ENCODE measurements at places on chromosomes 6 and 20. TPM values are rescaled to one million over a fixed set of nuclear protein-coding genes. Genes with fewer than 3 reads are reported as not detected.

The ULBP3 gene
- 0.82 TPM for total RNA-seq

GRCh38 chr20:7916648-7917047 is 23.6 kb downstream of the HAO1 start:
- H3K36me3 ChIP-seq = no peaks in the 10 kb centered on the region
- H3K27me3 ChIP-seq = no peaks in the 10 kb centered on the region
- DNase-seq = no peak
- H3K4me1 ChIP-seq = no peaks in the 10 kb centered on the region
- H3K4me3 ChIP-seq = no peak overlapping the region

DNA sequence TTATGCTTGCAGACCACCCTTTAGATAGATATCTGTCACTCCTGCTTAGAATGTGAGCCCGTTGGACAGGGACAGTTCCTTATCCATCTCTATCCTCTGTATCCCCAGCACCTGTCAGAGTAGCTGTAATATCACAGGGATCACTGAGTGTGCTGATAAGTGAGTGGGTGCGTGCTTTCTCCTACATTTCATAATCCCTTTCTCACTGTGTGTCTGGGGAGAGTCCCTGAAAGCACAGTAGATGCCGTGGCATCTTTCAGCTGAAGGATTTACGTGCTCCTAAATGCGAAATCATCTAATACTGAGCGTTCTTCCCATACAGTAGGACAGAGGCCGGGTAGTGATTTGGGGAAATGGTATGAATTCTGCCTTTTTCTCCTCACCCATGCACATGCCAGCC is 198.9 kb upstream of the SASH1 start:
- no peaks in the 10 kb centered on the region for H3K4me1 ChIP-seq
- DNase-seq = no peak
- no peaks in the 10 kb centered on the region for H3K36me3 ChIP-seq
- no peak overlapping the region for H3K27ac ChIP-seq

DNA sequence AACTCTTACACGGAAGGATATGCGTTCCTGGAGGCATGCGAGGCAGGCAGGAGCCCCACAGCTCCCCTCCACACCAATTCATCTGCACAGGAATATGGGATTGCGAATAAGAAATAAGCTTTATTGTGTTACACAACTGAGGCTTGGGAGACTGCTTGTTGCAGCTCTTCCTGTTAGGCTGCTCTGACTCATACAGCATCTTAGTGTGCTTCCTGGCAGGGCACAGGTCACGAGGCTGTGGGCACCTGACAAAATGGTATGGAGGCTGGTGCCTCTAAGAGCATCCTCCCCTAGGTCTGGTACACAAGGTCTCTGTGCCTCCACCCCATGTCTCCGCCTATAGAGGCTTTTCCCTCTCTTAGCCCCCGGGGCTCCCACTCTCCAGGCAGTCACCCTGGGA is 6.8 kb downstream of the SLC22A3 start:
- no peaks in the 10 kb centered on the region for H3K4me1 ChIP-seq
- peaks cover 11% of the 10 kb centered on the region for H3K27me3 ChIP-seq
- no peak for DNase-seq
- H3K36me3 ChIP-seq = no peaks in the 10 kb centered on the region

GRCh38 chr20:57428324-57429158 is 37.3 kb downstream of the RBM38 start:
- no peak for DNase-seq
- no peak overlapping the region for H3K4me3 ChIP-seq
- no peak overlapping the region for H3K27ac ChIP-seq
- H3K36me3 ChIP-seq = no peaks in the 10 kb centered on the region
- no peaks in the 10 kb centered on the region for H3K27me3 ChIP-seq

DNA sequence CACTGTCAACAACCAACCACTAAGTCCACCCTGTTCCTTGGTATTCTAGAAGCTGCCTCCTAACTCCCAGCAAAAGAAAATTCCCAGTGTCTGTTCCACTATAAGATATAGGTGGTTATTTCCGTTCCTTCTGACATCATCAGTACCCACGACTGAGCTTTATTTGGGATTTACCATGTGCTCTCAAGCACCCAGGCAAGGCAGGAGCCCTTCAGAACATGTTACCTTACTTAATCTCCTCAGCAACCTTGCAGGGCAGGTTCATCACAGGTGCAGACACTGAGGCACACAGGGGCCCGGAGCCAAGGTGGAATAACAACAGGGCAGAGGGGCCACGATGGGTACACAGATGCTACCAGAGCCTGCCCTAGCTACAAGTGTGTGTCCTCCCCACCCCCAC is 10.8 kb downstream of the ABHD16A start:
- H3K27ac ChIP-seq = no peak overlapping the region
- no peak overlapping the region for H3K4me3 ChIP-seq
- peaks cover 4% of the 10 kb centered on the region for H3K4me1 ChIP-seq

DNA sequence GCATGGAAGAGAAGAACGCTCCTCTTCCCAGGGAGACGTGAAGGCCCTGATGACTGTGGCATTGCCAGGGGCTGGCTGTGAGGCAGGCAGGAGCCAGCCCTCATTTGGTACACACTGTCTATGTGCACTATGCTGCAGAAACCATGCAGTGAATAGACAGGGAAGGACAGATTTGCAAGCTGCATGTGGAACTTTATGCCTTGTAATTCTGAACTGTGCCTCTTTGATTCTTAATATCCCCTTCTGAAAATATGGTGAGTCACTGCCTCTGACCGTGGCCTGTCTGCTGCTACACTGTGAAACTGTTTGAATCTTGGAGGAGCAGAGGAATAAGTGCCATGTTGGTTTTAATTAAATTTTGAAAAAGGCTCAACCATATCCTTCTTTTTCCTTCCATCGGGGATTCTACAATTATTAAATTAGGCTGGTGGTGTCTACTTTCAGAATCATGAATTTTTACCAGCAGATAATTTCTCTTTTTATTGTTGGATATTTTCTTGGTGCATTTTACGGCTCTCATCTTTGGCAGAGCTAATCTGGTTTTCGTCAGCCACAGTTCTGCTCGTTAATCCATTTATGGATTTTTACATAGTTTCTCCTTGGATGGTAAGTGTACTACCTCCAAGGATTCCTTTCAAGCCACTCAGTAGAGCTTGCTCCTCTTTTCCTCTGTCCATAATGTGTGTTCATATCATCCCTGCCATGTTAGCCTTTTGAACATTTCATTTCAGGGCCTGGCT is 301.0 kb upstream of the SLC35B3 start:
- no peak for DNase-seq
- H3K4me1 ChIP-seq = no peaks in the 10 kb centered on the region
- H3K27ac ChIP-seq = no peak overlapping the region

DNA sequence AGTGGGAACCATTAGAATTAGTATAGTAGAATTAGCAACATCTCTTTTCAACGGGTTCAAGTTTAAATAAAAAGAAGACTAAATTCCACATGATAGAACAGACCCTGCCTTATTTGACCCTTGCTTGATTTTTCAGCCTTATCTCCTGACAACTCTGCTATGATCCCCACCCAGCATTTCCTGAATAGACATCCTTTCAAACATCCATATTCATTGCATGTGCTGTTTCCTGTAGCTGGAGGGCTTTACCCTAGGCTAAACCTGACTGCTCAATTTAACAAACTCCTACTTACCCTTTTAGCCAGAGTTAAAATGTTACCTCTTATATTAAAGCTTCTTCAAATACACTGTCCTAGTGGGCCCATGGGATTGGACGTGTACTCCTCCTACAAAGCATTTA is 594.8 kb upstream of the ARID1B start:
- no peaks in the 10 kb centered on the region for H3K4me1 ChIP-seq
- no peak overlapping the region for H3K4me3 ChIP-seq
- no peaks in the 10 kb centered on the region for H3K27me3 ChIP-seq

The TPD52L2 gene
- total RNA-seq = 83.0 TPM

DNA sequence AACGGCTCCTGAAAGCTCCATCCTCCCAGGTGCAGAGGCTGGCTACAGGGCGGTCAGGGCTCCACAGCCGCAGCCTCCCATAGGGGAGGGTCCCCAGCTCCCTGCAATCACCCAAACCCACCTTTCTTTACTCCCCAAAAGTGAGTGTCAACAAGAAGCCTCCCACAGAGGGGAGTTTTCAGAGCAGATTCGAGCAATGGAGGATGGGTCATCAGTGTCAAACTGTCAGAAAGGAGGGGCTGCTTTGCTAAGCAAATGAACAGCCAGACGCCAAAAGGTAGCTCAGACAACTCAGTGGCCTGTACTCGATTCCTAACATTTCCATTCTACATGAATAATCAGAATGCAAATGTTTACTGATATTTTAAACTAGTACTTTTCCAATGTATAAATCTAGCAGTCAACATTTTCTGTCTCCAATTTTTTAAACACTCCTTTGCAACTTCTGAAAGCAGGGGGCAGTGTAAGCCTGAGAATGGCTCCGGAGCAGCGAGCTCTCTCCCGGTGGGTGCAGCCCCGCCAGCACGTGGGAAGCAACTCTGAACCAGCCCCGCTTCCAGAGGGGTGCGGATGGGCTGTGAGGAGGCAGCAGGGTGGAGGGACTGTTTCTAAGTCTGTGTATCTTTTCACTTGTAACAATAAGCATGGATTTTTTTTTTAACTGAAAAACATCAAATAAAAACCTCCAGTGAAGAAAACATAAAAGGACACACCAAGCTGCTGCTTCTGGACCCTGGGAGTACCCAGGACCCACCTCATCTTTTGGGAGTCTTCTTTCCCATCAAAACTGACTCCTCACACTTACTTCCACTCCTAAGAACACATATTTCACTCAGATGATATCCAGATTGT is 54.9 kb downstream of the TAF4 start:
- H3K27me3 ChIP-seq = no peaks in the 10 kb centered on the region
- H3K4me3 ChIP-seq = no peak overlapping the region
- H3K27ac ChIP-seq = no peak overlapping the region
- no peaks in the 10 kb centered on the region for H3K36me3 ChIP-seq
- no peaks in the 10 kb centered on the region for H3K4me1 ChIP-seq

DNA sequence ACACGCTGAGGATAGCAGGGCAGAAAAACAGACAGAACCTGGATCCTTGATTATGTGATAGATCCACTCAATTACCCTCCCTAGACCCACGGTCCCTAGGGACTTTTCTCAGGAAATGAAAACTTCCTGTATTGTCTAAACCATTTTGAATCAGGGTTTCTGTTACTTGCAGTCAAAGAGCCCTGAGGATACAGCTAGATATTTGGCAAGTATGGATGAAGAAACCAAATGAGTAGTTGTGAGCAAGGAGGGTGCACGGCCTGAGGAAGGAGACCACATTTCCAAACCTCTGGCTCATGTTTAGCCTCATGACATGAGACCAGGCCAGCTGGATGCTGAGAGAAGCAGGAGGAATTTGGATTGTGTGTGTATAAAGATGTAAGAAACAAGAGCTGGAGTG is 91.6 kb downstream of the MRPL14 start:
- DNase-seq = no peak
- no peak overlapping the region for H3K27ac ChIP-seq
- no peaks in the 10 kb centered on the region for H3K36me3 ChIP-seq

GRCh38 chr20:19911810-19912382 is 105.3 kb upstream of the NAA20 start:
- no peak overlapping the region for H3K27ac ChIP-seq
- no peaks in the 10 kb centered on the region for H3K36me3 ChIP-seq
- DNase-seq = no peak
- no peaks in the 10 kb centered on the region for H3K27me3 ChIP-seq
- no peak overlapping the region for H3K4me3 ChIP-seq
- peaks cover 85% of the 10 kb centered on the region for H3K4me1 ChIP-seq

DNA sequence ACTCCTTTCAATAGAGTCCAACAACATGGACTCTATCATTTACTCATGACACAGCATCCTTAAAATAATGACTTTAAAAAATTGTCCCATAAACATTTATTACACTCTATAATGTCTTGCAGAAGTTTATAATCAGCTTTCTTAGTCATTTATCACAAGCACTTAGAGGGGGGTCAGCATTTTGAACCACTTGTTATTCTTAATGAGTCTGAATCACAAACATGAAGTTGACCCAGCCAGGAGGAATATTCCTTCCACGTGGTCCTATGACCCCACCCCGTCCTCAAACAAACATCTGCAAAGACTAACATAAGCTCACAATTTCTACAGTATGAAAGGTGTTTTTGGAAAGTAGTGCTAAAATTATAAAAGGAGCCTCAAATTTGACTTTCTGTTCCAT is 91.1 kb downstream of the MTFR2 start:
- peaks cover 87% of the 10 kb centered on the region for H3K36me3 ChIP-seq
- no peaks in the 10 kb centered on the region for H3K27me3 ChIP-seq
- peak overlapping the region; percentile 60 for H3K27ac ChIP-seq
- peaks cover 25% of the 10 kb centered on the region for H3K4me1 ChIP-seq
- DNase-seq = no peak

- no peaks in the 10 kb centered on the region for H3K27me3 ChIP-seq
- no peaks in the 10 kb centered on the region for H3K36me3 ChIP-seq
- H3K4me1 ChIP-seq = peaks cover 7% of the 10 kb centered on the region
- H3K27ac ChIP-seq = no peak overlapping the region
These were observed 11.8 kb downstream of the C20orf203 start for GRCh38 chr20:32661820-32662528.

DNA sequence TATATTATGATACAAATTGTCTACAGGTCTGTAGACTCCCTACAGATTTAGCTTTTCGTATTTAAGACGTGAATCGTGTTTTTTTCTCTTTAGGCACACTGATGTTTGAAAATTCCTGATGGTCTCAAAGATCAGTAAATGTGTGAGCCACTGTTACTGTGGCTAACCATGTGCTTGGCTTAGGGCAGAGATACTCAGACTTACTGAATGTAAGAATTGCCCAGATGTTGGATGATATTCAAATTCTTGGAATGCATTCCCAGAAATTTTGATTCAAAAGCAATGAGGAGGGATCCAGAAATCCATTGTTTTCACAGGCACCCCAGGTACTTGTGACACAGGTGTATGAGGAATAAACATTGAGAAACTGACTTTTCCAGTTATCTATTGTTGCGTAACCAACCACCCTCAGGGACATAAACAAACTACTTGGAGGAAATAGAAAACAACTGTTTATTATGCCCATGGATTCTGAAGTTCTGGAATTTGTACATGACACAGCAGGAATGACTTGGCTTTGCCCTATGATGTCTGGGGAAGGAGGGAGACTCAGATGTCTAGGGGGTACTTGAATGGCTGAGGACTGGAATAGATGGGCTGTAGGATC is 339.6 kb upstream of the CITED2 start:
- H3K36me3 ChIP-seq = no peaks in the 10 kb centered on the region
- H3K4me1 ChIP-seq = no peaks in the 10 kb centered on the region
- H3K4me3 ChIP-seq = no peak overlapping the region

GRCh38 chr20:32050851-32051556 is 1.0 kb upstream of the HCK start:
- no peak overlapping the region for H3K4me3 ChIP-seq
- H3K27ac ChIP-seq = peak overlapping the region; percentile 96
- peaks cover 64% of the 10 kb centered on the region for H3K27me3 ChIP-seq
- H3K36me3 ChIP-seq = peaks cover 12% of the 10 kb centered on the region
- peak; percentile 39 for DNase-seq
- peaks cover 13% of the 10 kb centered on the region for H3K4me1 ChIP-seq

GRCh38 chr6:144893680-144894151 is 608.6 kb downstream of the UTRN start:
- no peaks in the 10 kb centered on the region for H3K27me3 ChIP-seq
- DNase-seq = no peak
- no peak overlapping the region for H3K4me3 ChIP-seq

- H3K4me3 ChIP-seq = no peak overlapping the region
- H3K36me3 ChIP-seq = no peaks in the 10 kb centered on the region
- no peak overlapping the region for H3K27ac ChIP-seq
- H3K4me1 ChIP-seq = no peaks in the 10 kb centered on the region
- no peak for DNase-seq
These were observed 66.8 kb upstream of the MOCS1 start for GRCh38 chr6:40000964-40001515.

All from heart right ventricle (tissue), 16 donors.